ENCODE measurements at places on chromosomes 6 and 20.
A peak's percentile ranks its signal among the peaks of the same experiment; 100 is the strongest.

GRCh38 chr20:43514648-43514999 is 7.1 kb downstream of the L3MBTL1 start:
- ATAC-seq = peak; percentile 11

GRCh38 chr6:120363429-120363828 is 970.9 kb downstream of the TBC1D32 start:
- no peak for ATAC-seq

DNA sequence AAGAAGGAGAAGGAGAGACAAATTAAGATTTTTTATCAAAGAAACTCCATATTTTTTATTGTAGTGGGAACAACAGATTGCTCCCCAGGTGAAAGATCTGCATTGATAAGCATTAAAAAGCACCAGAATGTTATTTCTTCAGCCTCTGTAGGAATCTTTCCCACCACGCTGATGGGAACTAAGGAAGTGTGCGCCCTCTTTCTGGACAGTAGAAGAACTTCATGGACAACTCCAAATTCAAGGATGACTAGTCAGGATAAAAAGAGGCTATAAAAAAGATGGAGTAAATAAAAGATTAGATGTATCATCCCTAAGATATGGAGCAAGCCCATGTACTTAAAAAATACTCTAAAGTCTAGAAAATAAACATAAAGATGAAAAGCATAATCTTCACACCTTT is 45.8 kb upstream of the PAK5 start:
- ATAC-seq = no peak

DNA sequence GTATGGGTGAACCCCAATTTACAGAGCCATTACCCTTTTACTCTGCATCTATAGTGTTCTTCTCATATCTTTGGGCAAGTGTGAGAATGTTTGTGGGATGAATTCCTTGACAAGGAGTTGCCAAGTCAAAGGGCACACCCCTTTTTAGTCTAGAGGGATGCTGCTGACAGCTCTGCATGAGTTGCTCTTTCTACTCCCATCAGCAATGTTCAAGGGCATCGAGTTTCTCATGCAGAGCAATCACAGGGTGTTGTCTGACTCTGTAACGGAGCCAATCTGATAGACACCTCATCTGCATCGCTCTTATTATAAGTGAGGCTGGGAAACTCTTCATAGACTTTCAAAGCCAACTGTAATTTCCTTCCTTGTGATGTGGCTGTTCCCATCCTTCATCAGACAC is 77.4 kb downstream of the EDN3 start:
- ATAC-seq = no peak

DNA sequence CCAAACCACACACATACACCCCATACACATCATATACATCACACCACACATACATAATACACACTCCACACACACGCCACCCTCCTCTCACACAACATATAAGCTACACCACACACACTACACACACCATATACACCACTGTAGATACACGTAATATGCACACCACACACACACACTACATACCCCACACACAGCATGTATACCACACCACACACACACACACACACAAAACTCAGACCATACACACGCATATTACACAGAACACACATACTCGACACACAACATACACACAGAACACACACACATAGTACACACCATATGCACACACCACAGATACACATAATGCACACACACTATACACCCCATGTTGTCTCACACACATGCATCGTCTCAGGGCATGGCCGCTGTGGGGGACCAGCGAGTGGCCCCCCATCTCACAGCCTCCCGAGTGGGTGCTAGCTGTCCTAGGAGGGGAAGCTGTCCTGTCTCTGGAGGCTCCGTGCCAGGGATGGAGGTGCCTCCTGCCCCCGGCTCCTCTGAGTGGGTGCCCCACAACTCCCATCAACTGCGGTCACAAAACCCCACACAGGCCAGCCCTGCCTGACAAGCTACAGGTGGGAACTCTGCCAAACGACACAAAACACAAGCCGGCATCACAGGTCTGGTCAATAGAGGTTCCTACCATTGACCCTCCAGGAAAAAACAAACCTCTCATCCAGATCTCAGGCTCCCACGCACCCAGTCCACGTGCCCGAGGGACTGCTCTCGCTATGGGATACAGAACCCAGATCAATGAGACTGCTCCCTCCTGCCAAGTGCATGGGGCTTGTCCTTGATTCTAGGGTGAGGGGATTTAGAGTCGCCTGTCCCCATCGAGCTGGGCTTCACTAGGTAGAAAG is 49.1 kb downstream of the DACT2 start:
- ATAC-seq = no peak

GRCh38 chr6:44157152-44157521 is 1.5 kb upstream of the CAPN11 start:
- ATAC-seq = no peak

- no peak for ATAC-seq
These were observed 1326.3 kb upstream of the GJE1 start for GRCh38 chr6:140806431-140806830.

DNA sequence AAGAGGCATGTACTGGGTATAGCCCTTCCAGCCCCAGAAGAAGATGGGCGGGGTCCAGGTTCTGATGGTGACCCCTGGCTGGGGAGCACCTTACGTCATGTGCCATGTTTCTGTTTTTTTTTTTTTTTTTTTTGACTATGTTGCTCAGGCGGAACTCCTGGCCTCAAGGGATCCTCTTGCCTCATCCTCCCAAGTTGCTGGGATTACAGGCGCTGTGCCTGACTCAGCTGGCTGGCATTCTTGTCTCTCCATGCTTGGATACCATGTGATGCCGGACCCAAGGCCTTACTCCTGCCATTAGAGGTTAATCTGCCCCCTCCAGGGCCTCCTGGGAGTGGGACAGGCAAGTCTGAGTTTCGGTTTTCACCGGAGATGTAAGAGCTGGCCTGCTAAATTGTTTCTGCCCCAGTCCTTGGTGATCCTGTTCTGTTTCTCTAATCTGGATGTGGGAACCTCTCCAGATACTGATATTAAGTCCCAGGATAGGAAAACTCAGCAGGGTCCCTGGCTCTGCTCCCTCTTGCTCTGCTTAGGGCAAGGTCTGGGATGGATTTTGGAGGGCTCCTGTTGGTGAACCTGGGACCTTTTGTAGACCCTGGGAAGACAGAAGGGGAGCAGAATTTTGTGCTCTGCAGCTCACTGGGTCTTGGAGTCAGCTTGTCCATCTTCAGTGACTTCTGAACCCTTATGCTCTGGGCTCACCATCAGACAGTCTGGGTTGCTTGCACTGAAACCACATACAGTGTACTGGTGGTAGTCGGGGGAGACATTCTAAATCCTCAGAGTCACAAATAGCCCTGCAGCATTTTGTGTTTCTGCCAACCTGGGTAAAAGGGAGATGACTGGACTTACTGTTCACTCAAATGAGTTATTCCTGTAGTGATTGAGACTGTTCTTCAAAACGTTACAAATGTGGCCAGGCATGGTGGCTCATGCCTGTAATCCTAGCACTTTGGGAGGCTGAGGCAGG is 45.1 kb downstream of the PTK7 start:
- no peak for ATAC-seq

GRCh38 chr6:44221291-44221960 is 2.0 kb upstream of the SLC29A1 start:
- peak; percentile 67 for ATAC-seq

- ATAC-seq = peak; percentile 100
These were observed 139.8 kb downstream of the BACH2 start for GRCh38 chr6:90156861-90157260.

GRCh38 chr6:45783716-45784115 is 231.9 kb downstream of the CLIC5 start:
- no peak for ATAC-seq

GRCh38 chr6:99344289-99344688 is 5.2 kb downstream of the FAXC start:
- ATAC-seq = peak; percentile 9

GRCh38 chr20:32387252-32387651 is 29.1 kb downstream of the ASXL1 start:
- ATAC-seq = peak; percentile 96

- ATAC-seq = peak; percentile 43
These were observed 329.3 kb upstream of the IRAK1BP1 start for GRCh38 chr6:78538002-78538401.

GRCh38 chr20:17568972-17569521 is 828 bp upstream of the DSTN start:
- no peak for ATAC-seq

GRCh38 chr6:53192682-53193188 is 44.1 kb upstream of the GCM1 start:
- ATAC-seq = no peak

GRCh38 chr6:134419716-134420115 is 101.8 kb upstream of the SGK1 start:
- no peak for ATAC-seq

- ATAC-seq = no peak
These were observed 326.7 kb upstream of the FLRT3 start for GRCh38 chr20:14664101-14664500.

GRCh38 chr6:167244064-167244960 is 46.8 kb upstream of the UNC93A start:
- no peak for ATAC-seq

- no peak for ATAC-seq
These were observed 147.4 kb upstream of the SIM1 start for GRCh38 chr6:100612094-100612493.

DNA sequence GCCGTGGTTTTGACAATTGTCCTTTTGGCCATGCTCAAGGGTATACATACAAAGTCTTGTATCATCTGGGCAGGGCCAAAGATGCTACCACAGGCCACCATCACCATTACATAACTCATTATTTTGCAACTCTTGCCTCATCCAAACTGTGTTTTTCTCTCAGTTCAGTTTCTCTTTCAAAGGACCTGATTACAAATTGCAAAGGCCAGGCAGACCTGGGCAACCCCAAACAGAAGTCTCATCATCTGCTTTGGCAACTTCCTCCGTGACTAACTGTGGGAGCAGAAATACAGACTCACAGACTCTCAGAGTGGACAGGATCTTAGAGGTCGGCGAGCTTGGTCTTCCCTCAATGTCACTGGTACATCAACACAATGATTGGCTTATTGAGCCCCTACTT is 117.8 kb upstream of the NEDD9 start:
- no peak for ATAC-seq

- peak; percentile 23 for ATAC-seq
These were observed 108.6 kb downstream of the VIP start for GRCh38 chr6:152859225-152859624.

GRCh38 chr6:132950566-132950965 is 136.2 kb downstream of the RPS12 start:
- ATAC-seq = no peak

DNA sequence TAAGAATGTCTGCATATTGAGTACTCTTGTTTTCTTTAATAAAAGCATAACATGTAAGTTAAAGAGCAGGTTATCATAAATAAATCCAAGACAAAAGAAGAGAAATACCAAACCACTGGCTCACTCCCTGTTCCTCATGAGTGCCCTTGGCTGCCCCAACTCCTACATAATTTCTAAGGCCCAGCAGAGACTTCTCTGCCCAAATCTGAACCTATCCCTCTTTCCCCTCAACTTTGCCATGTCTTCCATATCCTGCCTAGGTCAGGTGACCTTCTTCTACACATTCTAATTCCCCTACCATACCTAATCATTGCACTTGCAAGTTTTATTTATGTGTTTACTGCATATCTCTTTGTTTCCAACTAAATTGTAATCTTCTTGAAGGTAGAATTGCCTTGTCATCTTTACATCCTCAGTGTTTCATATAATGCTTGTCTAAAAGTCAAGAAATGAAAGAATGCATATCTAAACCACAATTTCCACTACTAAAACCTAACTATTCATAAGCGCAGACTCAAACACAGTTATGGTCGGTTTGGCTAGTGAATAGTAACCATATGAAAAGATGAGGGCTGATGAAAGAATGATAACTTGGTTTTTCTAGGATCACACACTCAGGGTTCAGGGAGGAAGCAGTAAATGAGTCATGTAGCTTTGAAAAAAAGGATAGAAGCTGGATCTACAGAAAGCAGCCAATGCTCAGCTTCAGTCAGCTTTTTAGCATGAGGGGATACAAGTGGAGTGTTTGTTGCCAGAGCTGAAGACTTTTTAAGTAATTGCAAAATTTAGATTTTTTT is 53.3 kb upstream of the EYA4 start:
- ATAC-seq = no peak

DNA sequence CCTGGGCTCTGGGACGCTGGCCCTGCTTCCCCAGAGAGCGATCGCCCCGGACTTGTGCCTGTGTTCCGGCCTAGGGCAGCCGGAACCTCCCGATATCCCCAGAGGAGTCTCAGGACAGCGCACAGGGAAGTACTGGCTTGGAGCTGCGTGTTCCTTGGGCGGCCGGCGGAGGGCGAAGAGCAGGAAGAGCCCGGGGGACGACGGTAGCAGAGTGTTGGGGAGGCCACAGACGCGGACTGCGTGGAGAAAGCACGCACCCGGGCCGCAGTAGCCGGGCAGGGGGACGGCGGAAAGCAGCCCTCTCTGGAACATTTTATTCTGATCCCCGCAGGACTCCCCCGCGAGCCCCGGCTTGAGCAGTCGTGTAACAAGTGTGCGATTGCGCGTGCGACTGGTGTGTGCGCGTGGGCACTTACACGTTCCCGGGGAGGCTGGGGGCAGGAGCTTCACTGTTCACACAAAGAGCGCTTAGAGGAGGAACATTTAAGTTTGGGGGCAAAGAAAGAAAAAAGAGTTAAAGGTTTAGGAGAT is 36.1 kb downstream of the NCR2 start:
- peak; percentile 53 for ATAC-seq

DNA sequence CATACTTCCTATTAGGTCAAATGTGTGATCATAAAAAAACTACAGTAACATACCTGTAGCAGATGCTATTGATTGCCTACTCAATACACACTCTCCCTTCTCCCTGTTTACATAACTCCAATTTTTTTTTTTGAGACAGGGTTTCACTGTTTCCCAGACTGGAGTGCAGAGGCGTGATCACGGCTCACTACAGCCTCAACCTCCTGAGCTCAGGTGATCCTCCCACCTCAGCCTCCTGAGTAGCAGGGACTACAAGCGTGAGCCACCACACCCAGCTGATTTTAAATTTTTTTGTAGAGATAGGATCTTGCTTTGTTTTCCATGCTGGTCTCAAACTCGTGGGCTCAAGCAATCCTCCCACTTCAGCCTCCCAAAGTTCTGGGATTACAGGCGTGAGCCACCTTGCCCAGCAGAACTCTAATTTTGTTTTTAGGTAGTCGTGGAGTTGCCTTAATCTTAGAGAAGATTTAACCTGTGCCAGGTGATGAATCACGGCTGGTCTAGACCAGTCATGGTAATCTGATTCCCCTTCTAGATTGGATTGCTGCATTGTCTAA is 14.0 kb upstream of the KIF3B start:
- ATAC-seq = no peak

DNA sequence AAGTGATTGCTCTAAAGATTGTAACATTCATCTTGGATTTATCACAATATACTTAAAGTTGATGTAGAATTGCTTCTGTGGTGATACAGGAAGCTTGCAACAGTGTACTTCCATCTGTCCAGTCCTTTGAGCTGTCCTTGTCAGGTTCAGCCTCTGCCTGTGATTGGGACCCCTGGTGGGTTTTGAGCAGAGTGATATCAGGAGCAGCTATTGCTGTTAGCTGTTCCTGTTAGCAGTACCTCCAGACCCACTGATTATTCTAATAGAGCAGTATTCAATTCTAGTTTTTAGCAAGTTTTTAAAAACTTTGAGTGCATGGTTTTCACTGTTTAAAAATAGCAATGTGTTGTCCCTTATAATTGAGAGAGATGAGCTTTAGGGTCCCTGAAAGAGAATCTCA is 48.8 kb downstream of the TULP4 start:
- ATAC-seq = no peak

GRCh38 chr6:46234156-46234556 is 63.4 kb upstream of the ENPP5 start:
- ATAC-seq = no peak

- ATAC-seq = no peak
These were observed 34.4 kb downstream of the TGM3 start for GRCh38 chr20:2330090-2330695.

GRCh38 chr20:40913224-40914185 is 115.1 kb upstream of the TOP1 start:
- ATAC-seq = no peak
